ENCODE measurements at places on chromosomes 1 and 21. TPM values are rescaled to one million over a fixed set of nuclear protein-coding genes. Genes with fewer than 3 reads are reported as not detected.

Gene ADAMTS5
- total RNA-seq = 22.5 TPM

Gene FCGR3A
- total RNA-seq = not detected

Gene CCDC27
- total RNA-seq = not detected

Gene PIGR
- not detected for total RNA-seq

Gene CRABP2
- 2.4 TPM for total RNA-seq

Gene TFAP2E
- 1.1 TPM for total RNA-seq

Gene S100B
- total RNA-seq = not detected

- DNase-seq = peak; percentile 73
Observed at GRCh38 chr21:26954662-26955121, 12.2 kb downstream of the ADAMTS5 start.

DNA sequence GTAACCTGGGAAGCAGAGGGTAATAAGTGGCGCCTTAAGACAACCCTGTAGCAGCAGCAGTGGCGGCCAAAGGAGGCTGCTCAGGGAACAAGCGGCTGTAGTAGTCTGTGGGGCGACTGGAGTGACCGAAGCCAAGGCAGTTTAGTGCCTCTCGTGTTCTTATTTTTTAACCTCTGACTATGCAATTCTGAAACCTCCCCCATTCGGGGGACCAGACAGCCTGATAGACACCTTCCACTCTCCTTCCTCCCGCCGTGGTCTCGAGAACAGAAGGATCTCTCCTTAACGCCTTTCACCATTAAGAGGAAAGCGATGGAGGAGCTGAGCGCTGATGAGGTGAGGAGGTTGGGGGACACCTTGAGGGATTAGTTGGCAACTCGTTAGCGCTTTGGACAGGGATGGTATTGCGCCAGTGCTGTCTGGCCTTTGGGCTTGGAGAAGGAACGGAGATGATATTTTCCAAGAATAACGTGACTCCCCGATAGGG, 644 bp downstream of the UBE4B start:
- DNase-seq = peak; percentile 21

DNA sequence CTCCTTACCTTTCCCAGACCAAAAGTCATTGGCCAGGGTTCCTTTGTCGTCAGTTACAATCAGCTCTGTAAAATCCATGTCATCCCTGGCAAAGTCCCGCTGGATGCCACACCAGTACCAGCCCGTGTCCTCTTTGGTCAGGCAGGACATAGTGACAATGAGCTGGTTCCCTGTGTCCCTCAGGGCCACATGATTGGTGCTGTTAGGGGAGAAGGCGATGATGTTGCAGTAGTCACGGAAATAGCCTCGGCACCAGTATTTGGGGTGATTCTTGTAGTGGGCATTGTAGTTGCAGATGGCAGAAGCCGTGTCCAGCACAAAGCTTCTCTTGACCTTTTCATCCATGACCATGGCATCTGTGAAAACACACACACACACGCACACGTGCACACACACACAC, 14.8 kb downstream of the ADORA3 start:
- DNase-seq = no peak

DNA sequence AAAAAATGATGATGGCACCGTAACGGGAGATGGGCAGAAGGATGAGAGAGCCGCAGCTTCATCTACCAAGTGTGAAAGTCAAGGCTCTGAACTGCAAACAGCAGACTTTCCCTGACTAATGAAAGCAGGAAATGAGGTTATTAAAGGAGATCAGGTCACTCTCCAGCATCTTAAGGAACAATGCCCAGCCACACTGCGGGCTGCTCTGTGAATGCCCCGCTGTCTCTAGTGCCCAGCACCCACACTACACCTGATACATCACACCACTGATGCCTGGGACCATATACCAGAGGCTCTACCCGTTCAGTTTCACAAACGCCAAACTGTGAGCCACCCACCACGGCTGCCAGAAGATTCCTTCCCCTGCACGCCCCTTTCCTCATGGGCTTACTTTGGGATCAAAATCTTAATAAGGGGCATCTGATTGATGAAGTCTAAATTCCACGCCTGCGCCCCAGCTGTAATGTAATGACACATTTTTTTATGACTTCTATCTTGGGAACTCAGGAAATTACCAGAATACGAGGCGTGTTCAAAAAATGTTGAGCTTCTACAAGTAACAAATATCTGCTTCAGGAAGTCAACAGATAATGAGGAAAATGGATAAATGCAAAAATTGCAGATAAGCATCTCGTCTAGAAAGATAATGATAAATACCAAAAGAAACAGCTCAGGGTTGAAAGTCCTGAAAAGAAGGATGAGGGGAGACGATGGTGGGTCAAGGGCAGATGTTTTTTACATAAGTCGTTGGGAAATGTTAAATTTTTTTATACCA, 72.0 kb downstream of the MIS18A start:
- DNase-seq = no peak

GRCh38 chr1:87106867-87107266, 192.4 kb downstream of the HS2ST1 start:
- DNase-seq = no peak

DNA sequence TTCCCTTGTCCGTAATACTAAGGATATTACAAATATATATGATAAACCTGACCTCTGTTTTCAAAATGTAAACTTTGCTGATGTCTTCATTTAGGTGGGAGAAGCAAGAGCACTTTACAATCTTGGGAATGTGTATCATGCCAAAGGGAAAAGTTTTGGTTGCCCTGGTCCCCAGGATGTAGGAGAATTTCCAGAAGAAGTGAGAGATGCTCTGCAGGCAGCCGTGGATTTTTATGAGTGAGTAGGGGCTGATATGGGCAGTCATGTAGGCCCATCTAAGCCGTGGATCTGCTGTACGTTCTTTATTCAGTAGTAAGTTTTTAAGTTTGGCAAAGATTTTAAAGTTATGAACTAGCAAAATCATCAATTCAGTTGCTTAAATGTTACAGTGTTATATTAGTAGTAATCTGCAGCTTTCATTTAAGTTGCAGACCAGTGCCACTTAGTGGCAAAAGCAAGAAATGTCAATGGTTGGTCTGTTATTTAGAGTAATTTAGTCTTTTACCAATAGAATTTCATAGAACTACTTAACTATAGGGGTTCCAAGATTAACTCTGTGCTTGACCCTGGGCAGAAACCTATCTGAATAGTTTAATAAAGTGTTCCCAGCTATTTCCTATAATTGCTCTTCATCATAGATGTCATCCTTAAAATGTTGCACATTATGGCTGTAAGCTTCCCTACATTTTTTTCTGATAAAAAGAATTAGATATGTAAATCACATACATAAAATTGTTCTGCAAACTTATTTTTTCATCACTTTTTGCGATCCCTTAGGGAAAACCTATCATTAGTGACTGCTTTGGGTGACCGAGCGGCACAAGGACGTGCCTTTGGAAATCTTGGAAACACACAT, 21.3 kb downstream of the GPSM2 start:
- DNase-seq = no peak

- DNase-seq = no peak
Observed at GRCh38 chr1:222275001-222275728, 272.7 kb downstream of the HHIPL2 start.

DNA sequence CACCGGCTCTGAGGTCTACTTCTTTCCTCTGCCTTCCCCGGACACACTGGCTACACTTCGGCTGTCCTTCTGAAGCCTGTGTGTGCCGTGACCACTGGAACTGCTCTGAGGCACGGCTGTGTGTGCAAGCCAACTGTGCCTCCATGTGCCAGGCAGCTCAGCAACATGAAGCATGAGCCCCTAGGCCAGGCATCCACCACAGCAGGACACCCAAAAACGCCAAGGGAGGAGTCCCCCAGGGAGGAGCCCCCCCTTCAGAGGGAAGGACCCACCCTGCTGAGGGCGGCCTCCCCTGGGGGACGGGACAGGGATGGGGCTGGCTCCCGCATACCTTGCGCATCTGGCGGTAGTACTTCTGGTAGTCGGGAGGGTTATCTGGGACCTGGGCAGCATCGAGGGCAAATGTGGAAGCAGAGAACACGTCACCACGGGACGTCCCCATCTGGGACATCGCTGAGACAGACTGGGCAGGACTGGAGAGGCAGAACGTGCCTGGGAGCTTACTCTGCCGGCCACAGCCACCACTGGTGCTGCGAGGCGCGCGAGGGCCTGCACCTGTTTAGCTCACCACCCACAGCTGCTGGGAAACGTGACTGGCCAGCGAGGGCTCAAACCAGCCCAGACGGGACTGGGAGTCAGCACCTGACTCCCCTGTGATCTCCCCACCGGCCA, 20.5 kb downstream of the LSS start:
- DNase-seq = no peak

DNA sequence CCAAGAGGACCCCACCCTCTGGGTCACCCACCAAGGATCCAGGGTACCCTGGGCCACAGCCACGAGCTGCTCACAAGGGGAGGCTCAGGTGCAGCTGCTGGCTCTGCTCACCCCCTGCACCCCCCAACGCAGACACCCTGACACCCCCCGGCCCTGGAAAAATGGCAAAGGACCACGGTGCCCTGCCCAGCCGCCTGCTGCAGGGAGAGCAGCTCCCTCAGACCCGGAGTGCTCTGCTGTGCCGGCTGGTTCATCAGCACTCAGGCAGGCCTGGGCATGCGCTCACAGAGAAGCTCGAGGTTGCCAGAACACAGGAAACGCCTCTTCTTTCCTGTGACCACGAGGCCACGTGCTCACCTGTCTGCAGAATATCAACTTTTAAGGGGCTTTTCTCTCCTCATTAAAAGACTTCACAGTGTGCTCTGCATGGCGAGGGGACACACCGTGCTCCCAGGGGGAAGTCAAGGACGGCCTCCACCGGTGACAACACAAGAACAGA, 4.3 kb upstream of the C1QTNF12 start:
- no peak for DNase-seq

- no peak for DNase-seq
Observed at GRCh38 chr1:235156265-235156664, 4.8 kb downstream of the RBM34 start.

GRCh38 chr1:230937371-230937770, 41.3 kb downstream of the TTC13 start:
- DNase-seq = no peak

- DNase-seq = no peak
Observed at GRCh38 chr1:157348538-157349480, 203.5 kb downstream of the FCRL5 start.

DNA sequence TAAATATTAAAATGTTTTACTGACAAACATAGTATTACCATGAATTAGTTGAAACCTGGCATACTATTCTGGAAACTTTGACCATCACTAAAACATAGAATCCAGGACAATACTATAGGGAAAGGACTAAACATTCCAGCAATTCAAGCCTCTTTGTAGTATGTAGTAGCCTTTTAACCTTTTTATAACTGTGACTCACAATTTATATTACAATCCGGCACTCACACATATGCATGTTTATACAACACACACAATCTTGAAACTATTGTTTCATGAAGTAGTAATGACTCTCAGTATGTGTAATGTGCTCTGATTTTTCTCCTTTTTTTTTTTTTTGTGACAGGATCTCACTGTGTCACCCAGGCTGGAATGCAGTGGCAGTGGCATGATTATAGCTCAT, 64.3 kb downstream of the ANKRD13C start:
- no peak for DNase-seq

DNA sequence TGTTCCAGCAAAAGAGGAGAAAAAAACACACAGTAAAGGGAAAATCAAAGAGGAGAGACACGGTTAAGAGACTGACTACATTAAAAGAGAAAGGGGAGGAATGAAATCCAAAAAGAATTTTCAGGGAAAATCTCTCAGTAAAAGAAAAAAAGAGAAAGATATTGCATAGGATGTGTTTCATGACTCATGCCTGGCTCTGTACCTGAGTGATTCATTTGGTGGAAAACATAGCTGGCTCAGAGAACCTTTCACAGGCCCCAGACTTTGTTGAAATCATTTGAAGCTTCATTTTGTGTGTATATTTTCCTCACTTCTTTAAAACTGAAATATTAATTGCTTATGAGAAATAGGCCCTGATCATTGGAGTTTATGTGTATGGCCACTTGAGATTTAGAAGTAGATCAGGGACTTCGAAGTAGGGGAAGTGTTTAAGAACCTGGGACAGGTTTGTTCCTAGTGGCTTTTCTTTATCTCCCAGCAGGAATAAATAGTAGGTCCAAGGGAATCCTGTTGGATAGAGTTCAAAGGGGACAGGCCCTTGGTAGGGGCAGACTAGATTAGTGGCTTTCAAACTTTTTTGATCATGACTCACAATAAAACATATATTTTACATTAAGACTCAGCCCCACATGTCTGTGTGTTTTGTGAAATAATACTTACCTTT, 239.1 kb upstream of the SGIP1 start:
- no peak for DNase-seq

GRCh38 chr1:10890491-10891071, 94.1 kb upstream of the CASZ1 start:
- peak; percentile 39 for DNase-seq

- DNase-seq = no peak
Observed at GRCh38 chr1:13799502-13800283, 99.7 kb downstream of the PRDM2 start.

GRCh38 chr1:10606064-10606463, 131.3 kb downstream of the PEX14 start:
- DNase-seq = no peak

- no peak for DNase-seq
Observed at GRCh38 chr1:85318217-85318616, 41.8 kb upstream of the BCL10 start.

- DNase-seq = peak; percentile 77
Observed at GRCh38 chr1:156910309-156910782, 10.1 kb upstream of the LRRC71 start.

DNA sequence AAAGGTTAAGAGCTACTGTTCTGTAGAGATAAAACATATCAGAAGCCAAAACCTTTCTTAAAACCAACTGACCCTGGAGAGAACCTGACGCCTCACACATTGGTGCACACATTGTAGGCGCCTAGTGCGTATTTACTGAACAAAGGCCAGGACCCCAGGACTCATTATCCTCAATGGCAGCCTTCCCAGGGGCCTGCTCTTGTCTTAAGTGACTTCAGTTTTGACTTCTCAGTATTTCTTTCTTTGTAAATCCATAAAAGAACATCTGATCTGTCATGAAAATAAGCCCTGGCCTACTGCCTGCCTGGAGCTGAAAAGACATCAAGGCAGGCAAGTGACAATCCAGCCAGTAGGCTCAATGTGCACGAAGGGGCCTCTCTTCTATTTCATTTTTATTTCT, 27.6 kb downstream of the ABCA4 start:
- DNase-seq = no peak

DNA sequence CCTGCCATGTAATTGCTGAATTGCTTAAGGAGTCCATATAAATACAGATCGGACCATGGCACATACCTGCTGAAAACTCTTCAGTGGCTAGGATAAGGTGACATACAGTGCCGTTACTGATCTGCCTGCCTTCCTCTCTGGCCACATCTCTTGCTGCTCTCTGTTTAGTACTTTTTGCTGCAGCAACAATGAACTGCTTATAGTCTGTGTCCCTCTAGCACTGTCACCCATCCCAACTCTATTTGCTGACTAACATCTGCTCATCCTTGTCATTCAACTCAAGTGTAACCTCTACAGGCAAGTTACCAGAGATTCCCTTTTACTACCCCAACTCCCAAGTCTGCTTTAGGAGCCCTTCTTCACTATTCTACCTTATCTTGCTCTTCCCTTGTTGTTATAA, 65.6 kb downstream of the GTF2B start:
- no peak for DNase-seq

DNA sequence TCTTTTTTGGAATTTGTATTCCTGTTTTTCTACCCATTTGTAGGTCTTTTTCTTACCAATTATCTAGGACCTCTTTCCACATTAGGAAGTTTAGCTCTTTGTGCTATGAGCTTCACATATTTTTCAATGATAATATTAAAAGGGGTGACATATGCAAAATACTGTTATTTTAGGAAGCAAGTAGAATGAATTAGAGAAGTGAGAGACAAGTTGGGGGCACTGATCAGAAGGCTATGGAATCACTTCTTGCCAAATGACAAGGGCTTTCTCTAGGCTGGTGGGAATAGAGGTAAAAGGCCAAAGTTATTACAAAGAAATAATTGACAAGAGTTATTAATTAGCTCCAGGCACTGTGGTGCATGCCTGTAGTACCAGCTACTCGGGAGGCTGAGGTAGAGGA, 4.3 kb upstream of the BCAR3 start:
- DNase-seq = no peak

All from glutamatergic neuron (in vitro differentiated cells).